Glutamatergic neuron (in vitro differentiated cells): ENCODE measurements at places on chromosomes 12 and 14. TPM values are rescaled to one million over a fixed set of nuclear protein-coding genes. Genes with fewer than 3 reads are reported as not detected.

GRCh38 chr12:123532808-123533649 is 490 bp downstream of the RILPL1 start:
- no peaks in the 10 kb centered on the region for H3K4me1 ChIP-seq
- H3K36me3 ChIP-seq: no peaks in the 10 kb centered on the region
- H3K27ac ChIP-seq: peak overlapping the region; percentile 12
- peak overlapping the region; percentile 79 for H3K4me3 ChIP-seq

- no peaks in the 10 kb centered on the region for H3K4me1 ChIP-seq
- peaks cover 4% of the 10 kb centered on the region for H3K27me3 ChIP-seq
- H3K4me3 ChIP-seq: peak overlapping the region; percentile 93
- peaks cover 5% of the 10 kb centered on the region for H3K36me3 ChIP-seq
These were observed 496 bp downstream of the PPP2R5C start for GRCh38 chr14:101761881-101762529.

DNA sequence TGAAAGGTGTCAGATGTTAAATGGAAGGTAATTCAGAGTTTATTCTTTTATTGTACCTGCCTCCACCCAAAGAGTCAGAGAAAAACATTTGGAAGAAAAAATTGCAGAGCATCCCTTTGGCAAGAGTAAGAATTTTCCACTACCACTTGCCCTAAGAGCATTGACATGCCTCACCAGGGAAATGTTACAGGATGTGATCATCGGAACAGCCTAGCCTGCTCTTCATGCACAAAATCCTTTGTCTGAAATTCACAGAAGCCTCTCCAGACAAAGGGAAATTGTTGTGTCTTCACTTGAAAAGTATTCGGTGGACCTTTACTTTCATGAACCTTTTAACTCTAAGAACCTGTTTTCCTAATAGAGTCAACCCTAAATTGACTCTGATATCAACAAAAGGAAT is 36.9 kb downstream of the ATP2A2 start:
- H3K27me3 ChIP-seq: no peaks in the 10 kb centered on the region
- no peak overlapping the region for H3K4me3 ChIP-seq
- H3K36me3 ChIP-seq: no peaks in the 10 kb centered on the region

DNA sequence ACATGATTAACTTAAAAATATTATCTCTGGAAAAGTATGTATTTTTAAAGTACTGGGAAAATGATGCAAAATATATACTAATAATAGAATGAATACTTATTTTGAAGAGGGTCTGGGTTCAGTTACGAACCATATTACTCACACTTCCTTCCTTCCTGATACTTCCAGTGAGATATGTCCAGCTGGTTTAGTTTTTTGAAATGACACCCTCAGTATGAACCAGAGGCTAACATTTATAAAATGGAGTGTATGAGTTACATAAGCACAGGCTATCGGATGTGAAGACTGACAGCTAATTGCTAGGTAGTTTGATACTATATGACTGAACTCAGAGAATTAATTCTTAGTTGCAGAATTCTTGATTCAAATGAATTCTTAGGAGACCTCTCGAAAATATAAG is 122.9 kb downstream of the OTOGL start:
- H3K4me3 ChIP-seq: no peak overlapping the region
- no peaks in the 10 kb centered on the region for H3K27me3 ChIP-seq
- DNase-seq: no peak
- no peak overlapping the region for H3K27ac ChIP-seq
- peaks cover 12% of the 10 kb centered on the region for H3K4me1 ChIP-seq

DNA sequence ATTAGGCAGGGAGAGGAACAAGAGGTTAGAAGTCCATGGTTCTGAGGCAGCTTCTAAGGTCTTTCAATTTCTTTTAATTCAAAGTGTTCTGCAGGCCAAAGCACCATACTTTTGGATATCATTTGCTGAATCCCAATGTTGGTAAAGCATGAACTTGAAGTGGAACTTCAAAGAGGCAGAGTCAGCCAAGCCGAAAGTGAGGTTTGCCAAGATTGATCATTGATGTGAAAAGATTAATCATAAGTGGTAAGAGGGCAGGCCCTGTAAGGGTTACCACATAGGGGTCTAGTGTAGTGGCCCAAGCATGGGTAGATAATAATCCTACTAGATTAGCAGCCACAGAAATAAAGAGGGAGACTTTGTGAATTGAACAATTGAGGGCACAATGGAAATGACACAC is 191.7 kb upstream of the DIO2 start:
- H3K4me3 ChIP-seq: no peak overlapping the region
- DNase-seq: no peak

DNA sequence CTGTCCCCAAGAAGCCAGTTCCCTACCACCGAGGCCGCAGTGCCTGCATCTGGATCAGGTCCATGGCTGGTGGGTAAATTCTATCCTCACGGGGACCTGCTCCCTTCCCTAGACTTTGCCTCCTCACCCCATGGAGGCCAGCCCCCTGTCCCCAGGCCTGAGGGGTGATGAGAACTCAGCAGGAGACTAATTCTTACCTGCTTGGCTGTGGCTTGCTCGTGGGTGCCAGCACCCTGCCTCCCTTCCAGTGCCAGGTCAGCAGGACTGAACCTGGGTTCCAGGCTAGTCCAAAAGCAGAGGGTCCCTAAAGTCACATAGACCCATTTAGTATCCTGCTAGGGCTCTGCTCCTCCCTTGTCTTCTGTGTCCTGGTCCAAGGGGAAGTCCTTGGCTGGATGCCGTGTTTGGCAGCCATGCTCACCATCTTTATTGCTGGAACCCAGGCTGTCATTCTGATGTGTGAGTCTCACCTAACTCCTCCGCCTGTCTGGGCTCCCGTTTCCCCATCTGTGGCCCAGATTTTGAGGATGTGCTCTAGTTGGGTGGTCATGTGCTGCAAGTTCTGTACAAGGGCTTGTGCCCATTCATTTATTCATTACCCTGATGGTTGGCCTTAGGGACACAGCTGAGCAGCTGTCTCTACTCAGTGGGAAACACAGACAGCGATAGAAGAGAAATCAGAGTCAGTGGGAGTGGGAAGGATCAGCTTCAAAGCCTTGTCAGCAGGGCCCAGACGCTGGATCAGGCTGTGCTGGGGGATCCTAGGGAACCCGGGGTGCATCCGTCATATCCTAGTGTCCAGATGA is 949 bp downstream of the PLBD2 start:
- peak overlapping the region; percentile 98 for H3K27ac ChIP-seq
- peaks cover 10% of the 10 kb centered on the region for H3K4me1 ChIP-seq
- peak; percentile 25 for DNase-seq
- H3K4me3 ChIP-seq: peak overlapping the region; percentile 99
- no peaks in the 10 kb centered on the region for H3K36me3 ChIP-seq

GRCh38 chr14:91409928-91410718 is 7.5 kb downstream of the CCDC88C start:
- H3K36me3 ChIP-seq: peaks cover 8% of the 10 kb centered on the region
- no peak for DNase-seq

The RND1 gene
- total RNA-seq: 1.8 TPM
